ENCODE measurements at places on chromosomes 6 and 20. TPM values are rescaled to one million over a fixed set of nuclear protein-coding genes. Genes with fewer than 3 reads are reported as not detected.

DNA sequence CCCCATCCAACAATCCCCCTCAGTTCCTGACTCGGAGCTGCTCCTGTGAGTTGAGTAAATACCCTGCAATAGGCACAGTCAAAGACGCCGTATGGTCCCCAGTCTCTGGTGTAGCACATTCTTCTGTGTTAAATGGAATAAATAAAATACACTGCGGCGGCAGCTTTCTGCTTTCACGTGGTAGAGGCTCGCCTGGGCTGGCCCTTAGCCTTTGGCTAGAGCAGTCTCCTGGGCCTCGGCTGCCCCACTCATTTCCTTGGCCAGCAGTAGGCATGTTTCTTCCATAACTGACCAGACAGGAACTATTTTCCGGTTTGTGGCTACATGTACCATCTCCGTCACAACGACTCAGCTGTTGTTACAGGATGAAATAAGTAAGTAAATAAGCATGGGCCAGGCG, 20.7 kb downstream of the SERPINB6 start:
- no peaks in the 10 kb centered on the region for H3K4me1 ChIP-seq
- H3K27ac ChIP-seq, result no peak overlapping the region
- no peak overlapping the region for H3K4me3 ChIP-seq
- no peaks in the 10 kb centered on the region for H3K27me3 ChIP-seq
- DNase-seq, result no peak

DNA sequence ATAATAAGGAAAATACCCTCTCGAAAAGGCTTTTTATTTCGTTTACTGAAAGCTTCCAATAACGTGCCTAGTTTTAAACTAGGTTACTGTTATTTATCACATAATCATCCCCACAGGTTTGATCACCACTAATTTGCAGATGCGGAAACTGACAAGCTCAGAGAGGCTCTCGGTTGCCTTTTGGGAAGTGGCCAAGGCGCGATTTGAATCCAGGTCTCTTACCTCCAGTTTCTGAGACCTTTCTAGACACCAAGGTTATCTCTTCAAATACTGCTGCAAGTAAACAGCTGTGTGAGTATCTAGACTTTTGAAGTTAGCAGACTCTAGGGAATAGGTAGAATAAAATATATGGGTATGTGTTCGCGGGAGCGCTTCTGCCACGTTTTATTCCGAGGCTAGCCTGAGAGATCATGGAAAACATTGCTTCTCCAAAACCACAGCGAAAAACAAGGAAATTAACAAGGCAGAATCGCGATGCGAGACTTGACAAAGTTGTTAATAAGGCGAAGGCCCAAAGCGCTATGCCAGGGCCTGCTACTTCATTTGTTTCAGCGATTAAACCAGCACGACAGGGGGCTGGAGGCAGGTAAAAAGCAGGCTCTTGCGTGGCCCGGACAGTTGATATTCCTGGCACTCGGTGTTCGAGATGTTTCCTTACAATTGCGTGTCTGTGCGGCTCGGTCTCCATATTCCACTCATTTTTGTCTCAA, 1.8 kb upstream of the JARID2 start:
- H3K4me1 ChIP-seq, result peaks cover 27% of the 10 kb centered on the region

GNRH2 gene
- 1.9 TPM for total RNA-seq

DNA sequence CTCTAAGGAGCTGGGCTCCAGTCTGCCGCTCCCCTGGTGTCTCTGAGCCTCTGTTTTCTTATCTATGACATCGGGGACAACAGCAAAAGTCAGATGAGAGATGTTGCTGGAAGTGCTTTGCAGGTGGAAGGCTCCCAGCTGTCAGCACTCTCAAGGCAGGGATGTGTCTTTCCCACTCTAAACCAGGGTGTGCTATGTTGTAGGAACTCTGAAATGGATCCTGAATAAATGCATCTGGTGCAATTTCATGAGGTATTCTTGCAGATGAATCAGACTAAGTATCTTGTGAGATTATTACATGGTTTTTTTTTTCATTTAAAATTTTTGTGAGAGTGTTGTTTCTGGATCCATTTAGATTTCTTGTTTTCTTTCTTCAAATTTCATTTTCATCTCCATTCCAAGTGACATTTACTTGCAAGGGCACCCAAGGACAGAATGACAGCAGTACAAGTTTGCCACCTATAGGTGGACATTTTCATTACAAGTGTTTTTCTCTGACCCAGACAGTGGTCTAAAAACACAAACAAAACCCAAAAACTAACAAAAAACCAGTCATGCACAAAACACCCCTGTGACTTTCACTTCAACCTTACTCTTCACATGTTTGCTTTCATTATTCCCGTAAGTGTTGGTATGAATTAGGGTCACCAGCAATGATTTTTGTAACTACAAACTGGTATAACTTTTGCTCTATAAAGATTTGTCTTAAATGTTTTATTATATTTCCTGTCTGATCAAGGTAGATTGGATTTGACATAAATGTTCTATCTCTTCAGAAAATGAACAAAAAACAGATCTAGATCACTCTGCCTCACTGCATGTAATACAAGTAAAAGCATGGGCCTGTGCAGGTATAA, 14.7 kb upstream of the SIM1 start:
- no peaks in the 10 kb centered on the region for H3K36me3 ChIP-seq
- H3K4me1 ChIP-seq, result no peaks in the 10 kb centered on the region
- H3K27ac ChIP-seq, result no peak overlapping the region
- H3K27me3 ChIP-seq, result no peaks in the 10 kb centered on the region

TLDC2 gene
- total RNA-seq, result not detected

GRCh38 chr6:154187203-154187602, 148.2 kb downstream of the OPRM1 start:
- H3K27ac ChIP-seq, result no peak overlapping the region
- H3K4me3 ChIP-seq, result no peak overlapping the region
- H3K27me3 ChIP-seq, result no peaks in the 10 kb centered on the region
- peaks cover 73% of the 10 kb centered on the region for H3K36me3 ChIP-seq

DNA sequence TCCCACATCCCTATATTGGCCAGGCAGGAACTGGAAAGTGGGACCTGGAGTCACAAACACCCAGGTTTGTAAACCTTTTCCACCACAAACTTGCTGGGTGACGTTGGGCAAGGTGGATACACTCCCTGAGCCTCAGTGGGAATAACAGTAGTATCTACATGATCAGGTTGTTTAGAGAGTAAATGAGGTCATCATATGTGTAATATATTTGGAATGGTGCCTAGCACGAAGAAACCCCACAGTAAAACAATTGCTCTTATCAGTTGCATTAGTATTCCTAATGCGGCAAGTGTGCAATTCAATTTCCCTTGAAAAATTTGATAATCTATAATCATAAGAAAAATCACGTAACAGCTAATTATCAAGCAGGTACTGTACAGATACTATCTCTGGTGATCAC, 51.9 kb downstream of the HIVEP2 start:
- no peak for DNase-seq
- peaks cover 40% of the 10 kb centered on the region for H3K4me1 ChIP-seq
- H3K4me3 ChIP-seq, result no peak overlapping the region

DNA sequence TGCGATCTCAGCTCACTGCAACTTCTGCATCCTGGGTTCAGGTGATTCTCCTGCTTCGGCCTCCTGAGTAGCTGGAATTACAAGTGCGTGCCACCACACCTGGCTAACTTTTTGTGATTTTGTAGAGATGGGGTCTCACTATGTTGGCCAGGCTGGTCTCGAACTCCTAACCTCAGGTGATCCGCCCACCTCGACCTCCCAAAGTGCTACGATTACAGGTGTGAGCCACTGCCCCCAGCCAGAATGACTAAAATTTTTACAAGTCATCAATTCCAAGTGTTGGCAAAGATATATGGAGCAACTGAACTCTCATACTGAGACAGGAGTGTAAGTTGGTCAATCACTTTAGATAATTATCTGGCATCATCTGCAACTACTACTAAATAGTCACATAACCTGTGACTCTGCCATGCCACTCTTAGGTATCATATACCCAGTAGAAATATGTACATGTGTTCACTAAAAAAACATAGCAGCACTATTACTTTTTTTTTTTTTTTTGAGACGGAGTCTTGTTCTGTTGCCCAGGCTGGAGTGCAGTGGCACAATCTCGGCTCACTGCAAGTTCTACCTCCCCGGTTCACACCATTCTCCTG, 3.0 kb downstream of the EIF6 start:
- H3K36me3 ChIP-seq, result peaks cover 27% of the 10 kb centered on the region
- H3K27me3 ChIP-seq, result no peaks in the 10 kb centered on the region
- no peak overlapping the region for H3K27ac ChIP-seq

DNA sequence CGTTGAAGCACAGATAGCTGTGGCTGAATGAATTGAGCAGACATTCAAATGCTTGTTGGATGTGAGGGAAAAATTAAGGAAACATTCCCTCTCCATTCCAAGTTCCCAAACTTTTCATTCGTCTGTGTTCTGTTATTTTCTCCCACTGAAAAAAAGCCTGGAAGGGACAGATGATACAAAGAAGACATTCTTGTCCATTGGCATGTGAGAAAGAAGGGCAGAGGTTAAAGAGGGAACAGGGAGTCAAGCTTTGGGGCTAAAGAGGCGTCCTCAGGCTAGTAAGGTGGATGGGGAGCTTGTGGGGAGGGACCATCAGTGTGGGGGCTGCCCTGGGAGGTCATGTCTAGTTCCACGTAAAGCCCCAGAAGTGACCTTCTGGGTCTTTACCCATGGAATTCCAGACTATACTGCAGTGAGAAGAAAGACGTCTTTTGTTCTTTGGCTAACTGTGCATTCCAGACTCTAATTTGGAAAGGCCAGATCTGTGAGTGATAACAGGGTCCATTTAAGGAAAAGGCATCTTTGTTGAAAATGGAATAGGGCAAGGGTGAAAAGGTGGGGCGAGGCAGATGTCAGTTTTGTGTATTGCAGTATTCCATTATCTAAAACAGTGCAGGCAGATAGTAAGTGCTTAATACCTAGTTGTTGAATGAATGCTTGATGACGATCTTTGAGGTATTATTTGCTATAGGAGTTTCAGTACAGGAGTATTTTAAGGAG, 117.5 kb downstream of the SOX4 start:
- H3K4me1 ChIP-seq, result no peaks in the 10 kb centered on the region
- no peak overlapping the region for H3K27ac ChIP-seq
- H3K27me3 ChIP-seq, result no peaks in the 10 kb centered on the region
- H3K4me3 ChIP-seq, result no peak overlapping the region

CRISP3 gene
- total RNA-seq, result not detected

- no peaks in the 10 kb centered on the region for H3K36me3 ChIP-seq
- no peak for DNase-seq
- H3K4me3 ChIP-seq, result no peak overlapping the region
- H3K4me1 ChIP-seq, result no peaks in the 10 kb centered on the region
- no peaks in the 10 kb centered on the region for H3K27me3 ChIP-seq
These were observed 62.6 kb upstream of the AKAP12 start for GRCh38 chr6:151176911-151177770.

DNA sequence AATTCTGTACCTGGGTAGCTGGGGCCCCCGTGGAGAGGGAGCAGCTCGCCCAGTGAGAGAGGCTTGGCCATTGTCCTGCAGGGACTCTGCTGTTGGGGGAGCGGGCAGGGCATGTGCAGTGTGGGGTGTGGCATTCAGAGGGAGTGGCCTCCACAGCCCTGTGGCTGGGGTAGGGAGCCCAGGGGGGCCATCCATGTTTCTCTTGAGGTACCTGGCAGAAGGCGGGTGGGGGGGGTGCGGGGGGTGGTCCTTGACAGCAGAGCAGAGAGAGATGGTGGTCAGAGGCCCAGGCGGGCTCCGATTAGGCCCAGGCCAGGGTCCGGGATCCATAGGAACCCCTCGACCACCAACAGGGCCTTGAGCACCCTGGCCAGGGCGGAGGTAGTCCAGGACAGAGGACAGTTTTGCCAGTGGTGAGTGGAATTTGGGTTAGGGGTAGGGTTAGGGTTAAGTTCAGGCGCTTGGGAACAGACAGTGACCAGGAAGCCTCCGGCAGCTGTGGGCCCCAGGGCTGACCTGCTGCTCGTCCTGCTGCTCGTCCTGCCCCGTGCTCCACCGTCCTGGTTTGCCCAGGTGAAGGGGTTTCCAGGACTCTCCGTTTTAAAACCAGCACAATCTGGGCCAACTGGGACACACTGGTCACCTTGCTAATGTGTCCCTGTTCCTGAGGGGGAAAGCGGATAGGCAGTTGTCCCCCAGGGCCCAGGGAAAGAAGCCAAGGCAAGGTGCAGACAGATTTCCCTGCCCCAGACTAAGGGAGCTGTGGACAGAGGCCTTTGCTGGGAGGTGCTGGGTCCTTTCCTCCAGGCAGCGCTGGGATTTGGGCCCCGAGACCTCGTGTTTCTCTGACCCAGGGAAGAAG, 24.8 kb upstream of the MYT1 start:
- no peaks in the 10 kb centered on the region for H3K4me1 ChIP-seq
- no peaks in the 10 kb centered on the region for H3K36me3 ChIP-seq
- no peak overlapping the region for H3K4me3 ChIP-seq
- DNase-seq, result no peak

DNA sequence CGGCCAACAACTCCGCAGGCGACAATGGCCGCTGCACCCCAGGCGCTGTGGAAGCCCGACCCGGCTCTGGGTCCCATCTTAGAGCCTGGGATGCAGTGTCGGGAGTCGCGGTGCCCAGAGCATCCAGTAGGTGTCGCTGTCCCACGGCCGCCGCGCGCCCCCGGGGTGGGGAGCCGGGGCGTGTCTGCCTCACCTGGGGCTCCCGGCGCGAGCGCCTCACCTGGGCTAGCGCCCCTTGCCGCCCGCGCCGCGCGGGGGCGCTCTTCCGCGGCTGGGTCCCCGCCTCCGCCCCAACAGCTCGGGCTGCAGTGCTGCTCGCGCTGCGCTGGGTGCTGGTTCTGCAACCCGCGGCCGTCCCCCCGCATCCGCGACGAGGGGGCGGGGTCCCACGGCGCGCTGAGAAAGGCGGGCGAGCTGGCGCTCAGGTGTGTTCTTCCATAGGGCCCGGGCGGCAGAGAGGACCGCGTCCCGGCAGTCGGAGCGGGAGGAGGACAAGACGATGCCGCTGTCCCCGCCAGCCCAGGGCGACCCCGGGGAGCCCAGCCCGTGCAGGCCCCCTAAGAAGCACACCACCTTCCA, at the start of gene CRYBG1:
CRYBG1 (plus strand) TSS at position 308 of the 579 bp plus-strand sequence; CDS start at position 500, 192 bp downstream.
- peaks cover 16% of the 10 kb centered on the region for H3K4me1 ChIP-seq
- no peaks in the 10 kb centered on the region for H3K36me3 ChIP-seq
- H3K4me3 ChIP-seq, result no peak within 1 kb of the TSS
- peak; percentile 56 for DNase-seq
- no peak within 1 kb of the TSS for H3K27ac ChIP-seq

PTPRT gene
- not detected for total RNA-seq

ANGPT4 gene
- total RNA-seq, result not detected

DNA sequence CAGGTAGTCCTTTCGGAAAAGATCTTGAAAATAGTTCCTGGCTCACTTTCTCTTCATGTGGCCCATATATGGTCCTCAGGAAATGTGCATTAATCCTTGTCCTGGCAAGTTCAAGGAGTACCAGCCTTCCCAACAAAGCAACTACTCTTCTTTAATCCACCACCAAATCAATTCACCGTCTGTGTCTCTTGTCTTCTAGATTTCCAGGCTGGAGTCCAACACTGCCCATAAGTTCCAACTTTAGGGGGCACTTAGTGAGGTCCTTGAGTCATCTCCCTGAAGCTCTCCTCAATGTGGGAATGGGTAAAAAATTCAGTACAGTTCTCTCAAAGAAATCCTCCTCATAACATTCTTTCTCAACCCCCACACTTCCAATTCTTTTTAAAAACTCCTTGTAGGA, 6.9 kb upstream of the DAAM2 start:
- no peak for DNase-seq
- no peak overlapping the region for H3K4me3 ChIP-seq
- peaks cover 2% of the 10 kb centered on the region for H3K27me3 ChIP-seq
- no peaks in the 10 kb centered on the region for H3K36me3 ChIP-seq

- H3K4me1 ChIP-seq, result no peaks in the 10 kb centered on the region
- H3K36me3 ChIP-seq, result peaks cover 14% of the 10 kb centered on the region
- DNase-seq, result no peak
- no peaks in the 10 kb centered on the region for H3K27me3 ChIP-seq
- no peak overlapping the region for H3K27ac ChIP-seq
These were observed 38.8 kb downstream of the ATG5 start for GRCh38 chr6:106286746-106287145.

- H3K36me3 ChIP-seq, result no peaks in the 10 kb centered on the region
- no peak overlapping the region for H3K27ac ChIP-seq
- H3K4me1 ChIP-seq, result no peaks in the 10 kb centered on the region
- no peak overlapping the region for H3K4me3 ChIP-seq
These were observed 16.8 kb downstream of the DAAM2 start for GRCh38 chr6:39808964-39809363.

COL12A1 gene
- 0.37 TPM for total RNA-seq

CDH4 gene
- 0.69 TPM for total RNA-seq
